Suprapubic skin (tissue), 4 donors: ENCODE measurements at places on chromosomes 4 and X. TPM values are rescaled to one million over a fixed set of nuclear protein-coding genes. Genes with fewer than 3 reads are reported as not detected.

The EDA2R gene
- total RNA-seq = 2.1 TPM

DNA sequence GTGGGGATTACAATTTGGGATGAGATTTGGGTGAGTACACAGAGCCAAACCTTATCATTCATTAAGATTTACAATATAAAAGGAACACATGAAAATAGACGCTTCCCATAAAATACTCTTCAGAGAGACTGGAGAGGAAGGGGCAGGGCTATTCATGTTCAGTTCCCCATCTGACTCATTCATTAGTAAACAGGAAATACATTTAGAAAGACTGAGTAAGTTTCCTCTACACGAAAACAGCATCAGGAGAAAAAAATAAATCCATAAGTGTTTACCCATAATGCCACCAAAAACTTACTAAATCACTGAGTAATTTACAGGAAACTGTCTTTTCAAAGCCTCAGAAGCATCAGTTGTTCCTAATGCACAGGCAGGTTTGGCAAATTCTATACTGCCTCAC, 255.4 kb upstream of the CXorf51A start:
- no peak for DNase-seq

GRCh38 chr4:172573899-172574298, 594.7 kb upstream of the GALNT7 start:
- no peak for DNase-seq

GRCh38 chr4:180805101-180805500, 1438.1 kb upstream of the TENM3 start:
- DNase-seq = no peak

DNA sequence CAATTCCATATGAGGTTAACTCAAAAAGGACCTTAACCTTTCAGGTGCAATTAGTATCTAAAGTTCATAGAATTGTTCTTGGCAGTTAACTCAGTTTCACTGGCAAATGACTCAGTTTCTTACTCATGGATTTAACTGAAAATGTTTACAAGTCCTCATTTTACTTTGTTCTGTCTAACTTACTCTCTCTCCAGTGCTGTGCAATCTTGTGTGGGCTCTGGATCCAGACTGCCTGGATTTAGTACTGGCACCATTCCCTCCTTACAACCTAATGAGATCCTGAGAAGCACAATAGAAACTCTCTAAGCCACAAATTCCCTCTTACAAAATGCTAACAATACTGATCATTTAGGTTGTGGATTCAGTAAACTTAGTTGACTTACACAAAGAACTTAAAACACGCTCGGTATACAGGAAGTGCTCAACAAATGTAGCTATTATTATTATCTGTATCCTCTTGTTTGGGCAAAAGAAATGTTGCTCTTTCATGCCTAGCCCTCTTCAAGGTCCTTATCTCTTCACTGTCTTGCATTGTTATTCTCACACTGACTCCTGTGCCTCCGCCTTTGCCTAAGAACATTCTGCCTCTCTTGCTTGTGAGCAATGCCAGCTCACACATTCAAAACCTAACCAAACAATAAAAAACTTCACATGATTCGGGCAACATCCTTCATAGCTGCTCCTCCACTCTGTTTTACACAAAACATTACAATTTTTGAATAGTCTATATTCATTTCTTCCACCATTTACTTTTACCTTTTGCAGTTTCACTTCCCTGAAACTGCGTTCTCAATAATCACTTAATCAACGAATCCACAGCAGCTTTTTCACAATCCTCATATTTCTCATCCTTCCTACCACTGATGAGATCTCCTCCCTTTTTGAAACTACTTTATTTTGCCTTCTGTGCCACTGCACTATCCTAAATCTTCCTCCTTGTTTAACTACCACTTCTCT, 91.8 kb downstream of the PDE5A start:
- no peak for DNase-seq
